ENCODE measurements at places on chromosomes 1 and 21.

DNA sequence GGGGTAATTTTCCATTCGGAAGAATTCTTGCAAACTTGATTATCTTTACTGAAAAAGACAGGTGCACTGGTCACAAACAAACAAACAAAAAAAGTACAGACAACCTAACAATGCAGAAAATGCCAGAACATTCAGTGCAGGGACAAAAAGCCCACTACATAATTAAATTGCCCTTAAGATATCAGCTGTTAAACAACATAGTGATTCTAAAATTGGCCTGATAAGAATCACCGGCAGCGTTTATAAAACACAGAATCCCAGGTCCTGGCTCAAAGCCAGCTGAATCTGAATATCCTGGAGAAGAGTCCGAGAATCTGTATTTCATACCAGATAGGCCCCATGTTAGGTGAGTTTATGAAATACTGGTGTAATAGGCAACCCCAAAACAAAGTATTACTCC, 6.1 kb downstream of the PLPP3 start:
- DNase-seq: no peak

DNA sequence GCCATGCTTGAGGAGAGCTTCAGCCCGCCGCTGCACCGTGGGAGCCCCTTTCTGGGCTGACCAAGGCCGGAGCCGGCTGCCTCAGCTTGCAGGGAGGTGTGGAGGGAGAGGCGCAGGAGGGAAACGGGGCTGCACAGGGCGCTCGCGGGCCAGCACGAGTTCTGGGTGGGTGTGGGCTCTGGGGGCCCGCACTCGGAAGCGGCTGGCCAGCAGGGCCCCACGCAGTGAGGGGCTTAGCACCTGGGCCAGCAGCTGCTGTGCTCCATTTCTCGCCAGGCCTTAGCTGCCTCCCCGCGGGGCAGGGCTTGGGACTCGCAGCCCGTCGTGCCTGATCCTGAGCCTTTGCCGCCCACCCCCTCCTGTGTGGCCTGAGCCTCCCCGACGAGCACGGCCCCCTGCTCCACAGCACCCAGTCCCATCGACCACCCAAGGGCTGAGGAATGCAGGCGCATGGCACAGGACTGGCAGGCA, 1554.0 kb downstream of the KCNT2 start:
- DNase-seq: no peak

GRCh38 chr1:77697441-77697840, 15.0 kb upstream of the ZZZ3 start:
- DNase-seq: no peak

DNA sequence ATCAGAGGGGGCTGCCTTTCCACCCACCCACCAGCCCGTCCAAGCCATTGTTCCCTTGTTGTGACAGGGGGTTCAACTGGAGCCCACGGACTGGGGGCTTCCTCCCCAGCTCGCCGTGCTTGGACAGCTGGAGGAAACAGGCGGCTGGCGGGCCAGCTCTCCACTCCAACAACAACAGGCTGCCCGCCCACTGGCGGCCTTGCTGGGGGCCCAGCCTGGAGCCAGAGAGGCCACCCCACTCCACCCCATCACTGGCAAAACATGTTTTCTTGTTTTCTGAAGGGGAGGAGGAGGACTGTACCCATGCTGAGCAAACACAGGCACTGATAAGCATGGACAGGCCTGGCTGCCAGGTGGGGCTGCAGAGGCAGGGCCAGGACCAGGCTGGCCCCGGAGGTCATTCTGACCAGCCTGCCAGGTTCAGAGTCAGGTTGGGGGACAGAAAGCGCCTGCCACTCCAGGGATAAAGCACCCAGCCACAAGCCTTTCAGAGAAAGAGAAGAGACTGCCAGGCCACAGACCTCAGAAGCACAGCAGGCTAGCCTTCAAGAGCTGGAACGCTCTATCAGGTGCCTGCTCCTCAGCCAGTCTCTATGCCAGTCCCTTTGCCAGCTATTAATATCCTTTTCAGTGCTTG, 32.8 kb downstream of the GJA4 start:
- DNase-seq: no peak

DNA sequence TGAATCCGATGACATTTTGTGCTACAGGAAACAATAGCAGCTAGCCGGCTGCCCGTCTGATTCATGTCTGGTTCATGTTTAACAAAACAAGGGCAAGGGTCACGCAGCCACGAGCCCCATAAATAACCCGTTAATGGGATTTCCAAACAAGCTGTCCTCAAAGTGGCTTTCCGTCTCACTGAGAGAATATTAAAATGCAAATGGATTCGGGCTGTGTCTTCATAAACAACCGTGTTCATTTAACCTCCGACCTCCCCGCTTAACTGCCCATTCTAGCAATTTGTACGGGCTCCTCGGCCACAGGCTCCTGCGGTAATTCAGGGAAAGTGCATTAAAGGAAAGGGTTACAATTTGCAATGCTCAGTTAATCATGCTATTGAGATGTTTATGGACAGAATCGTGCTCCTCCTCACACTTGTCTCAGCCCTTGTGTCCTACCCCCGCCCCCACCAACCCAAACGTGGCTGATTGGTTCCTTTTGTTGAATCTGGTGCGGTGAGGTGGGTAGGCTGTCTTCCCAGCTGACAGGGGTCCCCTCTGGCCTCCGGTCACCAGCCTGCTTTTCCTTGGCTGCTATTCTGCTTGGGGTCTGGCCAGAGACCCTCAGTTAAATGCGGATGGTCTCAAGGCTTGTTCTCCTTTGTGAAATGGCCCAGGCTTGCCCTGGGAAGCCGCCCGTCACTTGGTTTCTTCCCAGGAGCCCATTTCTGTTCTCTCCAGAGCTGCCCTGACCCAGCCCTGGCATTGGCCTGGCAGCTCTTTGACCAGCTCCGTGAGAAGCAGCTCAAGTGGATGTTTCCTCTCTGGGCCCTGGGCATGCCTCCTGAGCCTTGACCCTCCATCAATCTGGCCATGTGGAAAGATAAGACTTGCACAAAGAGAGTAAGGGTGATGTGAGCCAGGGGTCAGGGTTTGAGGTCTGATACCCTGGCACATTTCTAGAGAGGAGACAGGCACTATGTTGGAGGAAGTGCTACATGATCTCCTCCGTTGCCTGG, 200.7 kb upstream of the POU3F1 start:
- DNase-seq: no peak

- no peak for DNase-seq
Measured at GRCh38 chr1:239139801-239140200, 246.6 kb upstream of the CHRM3 start.

GRCh38 chr1:56758794-56759193, 60.4 kb downstream of the FYB2 start:
- no peak for DNase-seq

DNA sequence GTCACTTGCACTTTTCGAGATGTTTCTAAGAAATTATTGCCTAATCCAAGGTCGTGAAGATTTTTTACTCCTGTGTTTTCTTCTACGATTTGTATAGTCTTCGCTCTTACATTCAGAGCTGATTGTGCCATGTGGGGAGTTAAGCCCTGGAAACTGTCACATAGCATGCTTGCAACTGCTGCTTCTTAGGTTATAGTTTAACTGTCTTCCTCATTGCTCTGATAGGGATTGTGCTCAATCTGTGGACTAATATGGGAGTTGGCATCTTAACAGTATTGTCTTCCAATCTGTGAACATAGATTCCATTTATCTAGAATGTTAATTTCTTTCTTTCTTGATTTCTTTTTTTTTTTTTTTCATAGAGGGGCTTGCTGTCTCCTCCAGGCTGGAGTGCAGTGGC, 34.8 kb upstream of the CAMTA1 start:
- no peak for DNase-seq

GRCh38 chr1:220726634-220727033, 21.5 kb upstream of the MTARC2 start:
- no peak for DNase-seq

DNA sequence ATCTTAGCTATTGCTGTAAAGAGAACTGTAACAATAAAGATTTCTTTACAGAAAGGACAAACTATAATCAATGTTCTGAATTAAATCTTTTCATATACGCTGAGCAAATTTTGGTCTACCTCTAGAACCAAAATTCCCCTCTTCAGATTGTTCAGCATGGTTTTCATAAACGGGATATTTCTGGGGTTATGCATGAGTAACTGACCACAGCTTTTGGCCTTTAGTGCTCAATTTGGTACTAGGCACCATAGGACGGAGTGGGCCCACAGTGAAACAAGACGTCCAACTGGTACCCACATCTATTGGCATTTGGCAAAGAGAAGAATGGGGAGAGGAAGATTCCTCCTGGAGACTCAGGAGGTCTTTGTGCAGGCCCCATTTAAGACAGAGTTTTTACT, 184.5 kb downstream of the TGFBR3 start:
- DNase-seq: no peak

- no peak for DNase-seq
Measured at GRCh38 chr21:16239659-16240265, 510.0 kb downstream of the USP25 start.

DNA sequence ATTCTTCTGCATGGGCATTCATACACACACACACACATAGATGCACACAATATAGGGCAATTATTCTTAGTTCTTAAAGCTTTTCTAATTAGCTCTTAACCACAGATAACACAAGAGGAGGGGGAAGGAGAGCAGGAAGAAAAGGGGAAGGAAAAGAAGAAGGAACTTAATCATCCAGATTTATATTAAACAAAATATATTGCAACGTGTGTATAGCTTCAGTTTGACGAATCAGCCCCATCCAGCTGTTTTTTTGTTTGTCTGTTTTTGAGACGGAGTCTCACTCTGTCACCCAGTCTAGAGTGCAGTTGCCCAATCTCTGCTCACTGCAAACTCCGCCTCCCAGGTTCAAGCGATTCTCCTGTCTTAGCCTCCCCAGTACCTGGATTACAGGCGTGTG, 21.7 kb upstream of the ANKRD13C start:
- no peak for DNase-seq

DNA sequence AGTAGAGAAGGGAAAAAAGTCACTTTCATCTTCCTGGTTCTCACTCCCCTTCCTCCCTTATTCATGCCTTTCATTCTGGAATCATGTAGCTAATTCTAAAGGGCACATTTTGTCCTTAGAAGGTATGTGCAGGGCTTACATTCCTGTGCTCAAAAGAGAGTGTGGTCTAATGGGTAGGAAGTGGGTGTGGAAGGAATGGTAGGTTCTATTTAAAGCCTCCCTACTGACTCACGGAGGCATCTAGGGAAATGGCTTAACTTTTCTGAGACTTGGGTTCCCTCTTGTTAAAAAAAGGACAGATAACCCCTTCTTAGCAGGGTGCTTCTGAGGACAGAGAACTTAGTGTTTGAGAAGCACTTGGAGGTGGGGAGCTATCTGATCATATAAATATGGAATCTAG, 249.3 kb upstream of the DUSP10 start:
- no peak for DNase-seq

GRCh38 chr1:247368490-247369145, 37.0 kb upstream of the ZNF496 start:
- DNase-seq: no peak

GRCh38 chr1:118649369-118650106, 338.6 kb downstream of the TBX15 start:
- no peak for DNase-seq

DNA sequence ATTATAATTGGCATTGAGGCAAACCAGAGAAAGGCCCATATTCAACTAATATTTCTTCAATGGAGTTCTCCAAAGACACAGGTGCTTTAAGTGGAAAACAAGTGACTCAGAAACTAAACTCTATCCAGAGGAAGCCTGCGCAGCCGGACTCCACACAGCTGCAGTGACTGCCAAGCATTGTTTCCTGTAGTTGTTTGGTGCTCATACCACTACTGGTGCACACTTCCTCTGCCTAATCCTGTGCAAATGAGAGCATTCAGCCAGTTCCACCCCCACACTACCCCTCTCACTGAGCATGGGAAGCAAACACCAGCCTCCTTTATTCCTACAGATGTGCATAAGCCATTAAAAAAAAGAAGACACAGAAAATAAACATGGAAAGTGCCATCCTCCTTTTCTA, 102.9 kb downstream of the VAV3 start:
- no peak for DNase-seq

- no peak for DNase-seq
Measured at GRCh38 chr1:55472784-55473183, 257.6 kb upstream of the USP24 start.

GRCh38 chr1:198187973-198188588, 31.3 kb downstream of the NEK7 start:
- DNase-seq: no peak

GRCh38 chr1:168320800-168321450, 40.2 kb downstream of the TBX19 start:
- no peak for DNase-seq

DNA sequence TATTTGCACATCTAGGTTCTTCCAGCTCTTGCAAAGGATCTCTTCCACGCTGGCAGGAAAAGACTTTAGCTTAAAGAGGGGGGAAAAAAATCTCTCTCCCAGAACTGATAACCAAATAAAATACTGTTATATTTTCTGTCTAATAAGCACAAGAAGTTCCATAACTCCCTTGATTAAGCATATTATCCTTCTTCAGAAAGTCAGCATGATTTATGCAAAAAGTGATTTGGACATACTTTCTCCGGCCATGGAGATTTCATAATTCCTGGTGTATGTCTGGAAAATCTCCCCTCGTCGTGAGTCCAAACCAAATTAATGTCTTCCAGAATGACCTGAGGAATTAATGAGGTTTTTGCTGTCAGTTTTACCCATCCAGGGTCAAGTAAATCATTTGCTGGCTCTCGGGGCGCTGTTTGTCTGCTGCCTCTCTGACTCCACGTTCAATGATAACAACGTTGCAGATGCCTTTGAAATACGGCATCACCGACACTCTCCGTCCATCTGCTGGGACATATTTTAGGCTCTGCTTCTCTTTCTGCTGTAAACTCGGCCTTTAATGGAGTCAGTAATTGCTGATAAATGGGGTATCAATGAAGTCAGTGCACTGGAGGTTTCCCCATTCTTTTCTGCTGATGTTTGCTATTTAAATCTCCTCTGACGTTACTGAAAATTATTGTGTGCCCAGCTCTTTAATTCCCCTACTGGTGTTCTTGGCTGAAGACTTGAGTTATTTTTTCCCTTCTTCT, 112.9 kb downstream of the HLX start:
- no peak for DNase-seq

DNA sequence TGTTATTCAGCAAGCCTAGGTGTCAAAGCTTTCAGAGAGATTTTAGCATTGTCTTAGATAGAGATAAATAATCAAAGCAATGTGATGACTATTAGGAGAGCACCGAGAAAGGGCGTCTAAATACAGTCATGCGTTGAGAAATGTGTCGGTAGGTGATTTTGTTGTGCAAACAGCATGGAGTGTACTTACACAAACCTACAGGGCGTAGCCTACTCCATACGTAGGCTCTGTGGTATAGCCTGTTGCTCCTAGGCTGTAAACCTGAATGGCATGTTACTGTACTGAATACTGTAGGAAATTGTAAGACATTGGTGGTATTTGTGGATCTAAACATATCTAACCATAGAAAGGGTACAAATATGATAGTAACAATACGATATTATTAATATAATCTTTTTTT, 31.8 kb downstream of the KIF1B start:
- no peak for DNase-seq
